Activated naive CD4-positive, alpha-beta T cell (primary cell): ENCODE measurements at places on chromosomes 2 and 18.

DNA sequence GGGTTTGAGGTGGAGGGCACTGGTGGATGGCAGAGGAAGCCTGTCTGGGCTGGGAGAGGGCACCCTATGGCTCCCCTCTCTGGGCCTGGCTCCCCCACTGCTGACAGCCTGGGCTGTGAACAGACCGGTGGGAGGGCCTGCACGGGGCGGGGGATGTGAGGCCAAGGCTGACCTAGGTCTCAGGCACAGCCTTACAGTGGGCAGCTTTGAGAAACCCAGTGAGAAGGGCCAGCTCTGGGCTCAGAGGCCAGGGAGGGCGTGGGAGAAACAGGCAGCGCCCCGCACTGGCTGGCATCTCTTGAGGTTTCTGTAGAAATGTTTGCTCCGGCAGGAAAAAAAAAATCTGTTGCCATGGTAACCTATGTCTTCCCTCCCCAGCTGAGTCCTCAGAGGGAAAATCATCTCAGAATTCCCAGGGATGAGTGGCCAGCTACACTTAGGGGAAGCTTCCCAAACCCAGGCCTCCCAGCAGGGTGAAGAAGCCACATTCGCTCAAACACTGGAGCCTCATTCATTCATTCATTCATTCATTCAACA is 71.7 kb upstream of the TAF1B start:
- no peak for DNase-seq

DNA sequence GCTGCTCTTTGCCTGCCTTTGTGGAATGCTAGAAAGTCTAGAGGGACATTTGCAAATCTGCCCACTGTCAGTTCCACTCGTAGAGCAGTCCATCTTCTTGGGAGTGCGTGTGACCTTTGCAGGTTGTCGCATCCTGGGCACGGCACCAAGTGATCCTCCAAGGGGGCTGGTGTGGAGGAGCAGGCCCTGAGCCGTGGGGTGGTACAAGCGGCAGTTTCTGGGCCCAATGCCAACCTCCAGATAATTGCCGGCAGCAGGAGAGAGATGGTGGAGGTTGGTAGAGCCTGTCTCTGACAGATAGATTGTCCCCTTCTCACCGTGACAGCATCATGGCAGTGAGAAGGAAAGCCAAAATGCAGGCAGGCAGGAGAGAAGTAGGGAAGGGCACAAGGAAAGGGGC is 150.7 kb upstream of the SLC14A2 start:
- DNase-seq: no peak

- DNase-seq: no peak
Observed at GRCh38 chr2:71604726-71605120, 151.4 kb downstream of the DYSF start.

- no peak for DNase-seq
Observed at GRCh38 chr18:45920367-45920766, 46.8 kb downstream of the EPG5 start.

- DNase-seq: no peak
Observed at GRCh38 chr18:69102959-69103358, 297.7 kb upstream of the DOK6 start.

DNA sequence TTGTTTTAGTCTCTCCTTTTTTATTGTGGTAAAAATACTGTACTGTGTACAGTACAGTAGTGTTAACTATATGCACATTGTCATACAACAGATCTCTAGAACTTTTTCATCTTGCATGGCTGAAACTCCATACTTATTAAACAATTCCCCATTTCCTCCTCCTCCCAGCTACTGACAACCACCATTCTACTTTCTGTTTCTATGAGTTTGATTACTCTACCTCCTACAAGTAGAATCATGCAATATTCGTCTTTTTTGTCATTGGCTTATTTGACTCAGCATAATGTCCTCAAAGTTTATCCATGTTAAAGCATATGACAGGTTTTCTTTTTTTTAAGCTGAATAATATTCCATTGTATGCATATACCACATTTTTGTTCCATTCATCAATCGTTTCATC is 338.2 kb downstream of the AGPS start:
- no peak for DNase-seq

GRCh38 chr2:147910990-147911473 is 66.2 kb downstream of the ACVR2A start:
- no peak for DNase-seq
